ENCODE measurements at places on chromosomes 7 and 10. TPM values are rescaled to one million over a fixed set of nuclear protein-coding genes. Genes with fewer than 3 reads are reported as not detected.

DNA sequence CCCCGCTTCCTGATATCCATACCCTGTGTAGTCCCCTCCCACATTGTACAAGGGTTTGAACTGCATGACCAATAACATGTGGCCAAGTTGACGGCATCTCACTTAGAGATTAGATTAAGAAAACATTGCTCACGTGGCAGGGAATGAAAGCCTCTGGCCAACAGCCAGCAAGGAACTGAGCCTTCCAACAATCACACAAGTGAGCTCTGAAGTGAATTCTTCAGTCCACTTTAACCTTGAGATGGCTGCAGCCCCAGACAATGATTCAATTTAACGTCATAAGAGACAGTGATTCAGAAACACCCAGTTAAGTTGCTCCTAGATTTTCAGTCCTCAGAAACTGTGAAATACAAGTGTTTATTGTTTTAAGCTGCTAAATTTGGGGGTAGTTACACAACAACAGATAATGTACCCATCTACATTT, 165.9 kb upstream of the PLXNA4 start:
- H3K4me1 ChIP-seq: peaks cover 4% of the 10 kb centered on the region
- no peak for DNase-seq
- no peak overlapping the region for H3K4me3 ChIP-seq
- H3K27ac ChIP-seq: no peak overlapping the region

The DNAJC12 gene
- 1.5 TPM for total RNA-seq

DNA sequence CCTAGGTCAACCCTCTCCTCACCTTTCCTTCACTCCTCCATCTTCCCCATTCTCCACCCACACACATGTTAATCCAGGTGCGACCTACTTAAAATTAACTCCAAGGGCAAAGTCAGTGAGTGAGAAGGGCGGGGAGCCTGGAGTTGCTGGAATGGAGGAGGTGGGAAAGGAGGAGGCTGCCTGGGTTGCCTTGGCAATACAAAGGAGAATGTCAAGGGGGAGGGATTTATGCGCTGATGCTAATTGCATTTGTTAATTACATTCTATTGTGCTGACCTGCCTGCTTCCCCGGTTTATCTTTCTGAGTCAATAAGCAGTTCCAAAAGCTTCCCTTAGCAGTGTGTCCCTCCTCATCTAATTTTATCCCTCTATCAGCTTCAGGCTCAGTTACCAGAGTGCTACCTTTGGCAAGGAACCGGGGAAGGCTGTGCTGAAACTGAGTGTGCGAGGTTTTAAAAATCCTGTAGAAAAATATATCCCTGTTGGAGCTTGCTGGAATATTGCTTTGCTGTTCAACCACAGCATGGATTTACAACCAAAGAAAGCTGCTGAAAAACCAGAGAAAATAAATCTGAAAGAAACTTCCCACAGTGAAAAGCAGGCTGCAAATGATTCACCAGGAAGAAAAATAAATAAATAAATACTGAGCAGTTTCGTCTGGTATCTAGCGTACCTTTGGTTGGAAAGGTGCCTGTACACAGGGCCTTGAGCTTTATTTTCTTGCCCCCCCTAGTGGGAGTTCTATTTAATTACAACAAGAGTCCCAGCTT, 113.2 kb upstream of the DGKB start:
- no peaks in the 10 kb centered on the region for H3K36me3 ChIP-seq
- peak; percentile 73 for DNase-seq
- no peaks in the 10 kb centered on the region for H3K27me3 ChIP-seq
- peaks cover 37% of the 10 kb centered on the region for H3K4me1 ChIP-seq
- H3K27ac ChIP-seq: peak overlapping the region; percentile 98

The MARVELD1 gene
- total RNA-seq: 36.9 TPM

The PTPRN2 gene
- 4.7 TPM for total RNA-seq

The MRLN gene
- not detected for total RNA-seq

The FRMPD2 gene
- 1.3 TPM for total RNA-seq

- no peaks in the 10 kb centered on the region for H3K4me1 ChIP-seq
- DNase-seq: no peak
- H3K27me3 ChIP-seq: no peaks in the 10 kb centered on the region
- no peak overlapping the region for H3K4me3 ChIP-seq
Measured at GRCh38 chr10:70856454-70856853, 31.9 kb downstream of the PCBD1 start.
